Urinary bladder (tissue), 4 donors: ENCODE measurements at places on chromosomes 16 and 17. TPM values are rescaled to one million over a fixed set of nuclear protein-coding genes. Genes with fewer than 3 reads are reported as not detected.

Gene TPSD1
- total RNA-seq, result 1.1 TPM

Gene PPL
- total RNA-seq, result 10.1 TPM

- no peak for DNase-seq
These were observed 13.0 kb upstream of the ABCA5 start for GRCh38 chr17:69339937-69340336.

GRCh38 chr16:79605999-79606398, 5.5 kb upstream of the MAF start:
- no peak for DNase-seq

- no peak for DNase-seq
These were observed 4.4 kb upstream of the MAP2K3 start for GRCh38 chr17:21280081-21280518.

GRCh38 chr17:51155416-51155815, 2.1 kb downstream of the NME1 start:
- DNase-seq, result no peak

DNA sequence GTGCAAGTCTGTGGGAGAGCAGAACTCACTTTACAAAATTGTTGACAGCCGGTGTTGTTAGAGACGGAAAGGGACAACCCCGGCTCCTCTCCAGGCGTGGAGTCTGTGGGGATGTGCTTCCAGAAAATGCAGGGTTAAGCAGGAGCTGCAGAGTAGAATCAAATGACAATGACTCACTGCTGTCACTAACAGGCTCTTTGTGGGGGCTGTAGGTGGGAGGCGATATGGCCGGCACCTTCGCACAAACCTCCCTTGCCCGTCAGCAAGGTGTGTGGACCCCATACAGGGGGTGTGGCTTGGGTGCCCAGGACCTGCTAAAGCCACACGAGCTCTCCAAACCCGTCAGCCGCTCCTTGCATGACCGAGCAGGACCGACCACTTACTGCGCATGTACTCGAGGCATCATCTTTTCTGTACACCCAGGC, 5.8 kb downstream of the PDK2 start:
- no peak for DNase-seq

Gene KRTAP16-1
- not detected for total RNA-seq

Gene CEP295NL
- 4.8 TPM for total RNA-seq

Gene STAC2
- 0.32 TPM for total RNA-seq

- DNase-seq, result peak; percentile 2
These were observed 142.8 kb downstream of the GRIN2A start for GRCh38 chr16:10039220-10040096.

DNA sequence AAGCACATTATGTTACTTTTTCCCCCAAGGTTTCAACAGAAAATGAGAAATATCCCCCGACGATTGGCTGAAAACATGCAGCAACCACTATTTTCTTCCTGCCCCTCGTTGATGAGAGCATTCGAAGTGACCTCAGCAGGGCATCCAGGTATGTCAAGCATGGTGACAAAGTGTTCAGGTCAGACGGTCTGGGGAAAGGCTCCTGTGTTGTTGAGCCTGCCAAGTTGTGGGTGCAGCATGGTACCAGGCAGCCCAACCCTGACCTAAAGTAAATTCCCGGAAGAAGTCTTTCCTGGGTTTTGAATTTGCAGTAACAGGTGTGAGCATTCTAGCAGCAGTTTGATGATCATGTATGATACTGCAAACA, 51.7 kb upstream of the SEC14L1 start:
- DNase-seq, result no peak

GRCh38 chr17:64276961-64277505, 14.0 kb upstream of the TEX2 start:
- no peak for DNase-seq
